Right cardiac atrium (tissue), 5 donors: ENCODE measurements at places on chromosomes 3 and 15. TPM values are rescaled to one million over a fixed set of nuclear protein-coding genes. Genes with fewer than 3 reads are reported as not detected.

The RAD51 gene
- 0.20 TPM for total RNA-seq

The A4GNT gene
- total RNA-seq, result not detected

The KLHL40 gene
- total RNA-seq, result 0.09 TPM

The ZCWPW2 gene
- 4.0 TPM for total RNA-seq

The CYP8B1 gene
- total RNA-seq, result not detected

The DUOXA2 gene
- not detected for total RNA-seq

The ZBBX gene
- not detected for total RNA-seq

The CNTN3 gene
- total RNA-seq, result 6.3 TPM

The FETUB gene
- total RNA-seq, result not detected

The SPRED1 gene
- 11.0 TPM for total RNA-seq

DNA sequence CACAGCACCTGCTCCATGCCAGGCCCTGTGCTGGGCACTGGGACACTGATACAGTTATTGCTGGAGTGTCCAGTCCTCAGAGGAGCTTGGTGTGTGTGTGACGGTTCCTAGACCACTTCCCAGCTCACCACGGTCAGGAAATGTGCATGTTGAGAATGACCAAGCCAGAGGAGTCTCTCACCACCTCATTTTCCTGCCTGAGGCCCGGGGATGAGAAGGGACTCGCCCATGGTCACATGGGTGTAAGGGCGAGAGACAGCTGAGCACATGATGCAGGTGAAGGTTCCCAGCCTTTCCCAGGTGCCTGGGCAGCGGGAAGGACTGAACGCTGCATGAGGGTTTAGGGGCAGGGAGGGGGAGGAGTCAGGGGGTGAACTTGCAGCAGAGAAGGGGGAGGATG lies 180.9 kb upstream of the TLE3 start:
- no peak for DNase-seq

DNA sequence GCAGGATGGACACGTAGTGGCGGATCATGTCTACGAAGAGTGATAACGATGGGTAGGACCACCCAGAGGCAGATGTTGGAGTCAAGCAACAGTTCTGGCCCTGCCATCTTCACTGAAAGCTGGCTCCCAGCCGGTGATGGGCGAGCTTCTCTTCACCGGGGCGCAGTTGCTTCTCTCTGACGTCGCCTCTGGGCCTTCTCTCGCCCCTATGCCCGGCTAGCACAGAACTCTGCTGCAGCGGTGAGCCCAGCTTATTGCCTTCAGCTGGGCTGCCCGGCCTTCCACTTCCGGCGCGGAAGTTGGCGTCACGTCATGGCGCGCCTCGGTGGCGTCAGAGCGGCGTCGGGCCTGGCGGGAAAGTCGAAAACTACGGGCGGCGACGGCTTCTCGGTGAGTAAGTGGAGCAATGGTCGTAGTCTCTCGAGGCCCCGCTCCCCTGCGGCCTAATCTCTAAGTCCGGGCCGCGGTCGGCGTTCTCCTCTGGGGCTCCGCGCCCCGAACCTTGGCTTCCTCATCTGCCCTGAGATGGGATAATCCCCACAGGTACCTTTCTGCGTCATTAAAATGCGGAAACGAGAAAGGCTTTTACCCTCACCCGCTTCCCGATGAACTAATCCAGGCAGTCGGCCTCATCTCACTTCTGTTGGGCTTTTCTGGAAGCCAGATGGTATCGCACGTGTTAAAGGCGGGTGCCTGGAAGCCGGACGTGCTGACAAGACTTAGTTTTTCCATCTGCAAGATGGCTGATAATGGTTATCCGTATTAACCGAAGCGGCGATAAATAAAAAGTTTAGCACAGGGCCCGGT lies at the start of gene FANCD2:
Gene FANCD2 (plus strand): TSS at position 354 of the 807 bp plus-strand sequence. CDS start 2,221 bp downstream, outside the sequence.
- DNase-seq, result peak; percentile 90

GRCh38 chr3:147354623-147355022 lies 51.7 kb downstream of the ZIC4 start:
- DNase-seq, result no peak

GRCh38 chr3:66642484-66642883 lies 141.7 kb upstream of the LRIG1 start:
- DNase-seq, result no peak

- DNase-seq, result peak; percentile 20
Measured at GRCh38 chr15:74489518-74490338, 28.8 kb upstream of the UBL7 start.

GRCh38 chr3:25291481-25291905 lies 136.6 kb upstream of the RARB start:
- no peak for DNase-seq

- DNase-seq, result no peak
Measured at GRCh38 chr3:40766396-40766795, 241.6 kb downstream of the ZNF621 start.

- no peak for DNase-seq
Measured at GRCh38 chr3:169965562-169966427, 812 bp upstream of the SEC62 start.

DNA sequence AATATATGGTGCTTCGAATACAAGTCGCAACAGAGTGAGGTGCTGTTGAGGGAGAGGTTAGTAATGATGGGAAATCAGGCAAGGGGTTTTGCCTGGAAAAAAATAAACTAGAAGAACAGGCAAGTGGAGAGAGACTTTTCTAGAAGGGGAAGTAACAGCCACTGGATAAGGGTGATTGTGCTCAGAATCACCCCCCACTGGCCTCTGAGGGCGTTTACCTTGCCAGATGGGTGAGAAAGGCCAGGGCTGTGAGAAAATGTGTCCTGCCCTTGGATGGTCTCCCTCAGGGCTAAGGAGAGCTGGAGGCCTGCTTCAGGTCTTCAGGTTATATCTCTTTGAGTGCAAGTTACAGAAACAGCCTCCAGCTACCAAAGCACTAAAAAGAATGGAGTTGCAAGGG lies 151.8 kb downstream of the MEX3B start:
- no peak for DNase-seq

GRCh38 chr15:84859651-84860050 lies 24.8 kb upstream of the SLC28A1 start:
- DNase-seq, result no peak

DNA sequence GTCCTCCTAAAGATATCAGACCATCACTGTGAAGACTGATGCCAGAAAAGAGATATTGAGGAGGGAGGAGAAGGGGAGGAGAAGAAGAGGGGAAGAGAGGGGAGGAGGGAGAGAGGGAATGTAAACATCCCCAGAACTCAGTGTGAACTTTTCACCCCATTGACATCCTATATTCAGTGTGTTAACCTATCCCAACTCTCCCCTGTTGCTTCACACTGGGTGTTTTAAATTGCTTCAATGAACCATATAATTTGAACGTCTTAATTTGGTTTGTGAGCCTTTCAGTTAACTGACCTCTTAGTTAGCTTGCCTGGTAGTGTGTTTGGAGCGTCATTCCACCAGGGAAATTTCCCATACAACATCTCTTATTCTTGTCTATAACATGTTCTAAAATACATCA lies 29.8 kb upstream of the PTPRG start:
- no peak for DNase-seq

GRCh38 chr15:74317820-74318375 lies 49.5 kb downstream of the CYP11A1 start:
- DNase-seq, result peak; percentile 92

- DNase-seq, result no peak
Measured at GRCh38 chr15:81819924-81820635, 225.7 kb downstream of the MEX3B start.

GRCh38 chr3:27826448-27826847 lies 104.3 kb upstream of the EOMES start:
- no peak for DNase-seq

DNA sequence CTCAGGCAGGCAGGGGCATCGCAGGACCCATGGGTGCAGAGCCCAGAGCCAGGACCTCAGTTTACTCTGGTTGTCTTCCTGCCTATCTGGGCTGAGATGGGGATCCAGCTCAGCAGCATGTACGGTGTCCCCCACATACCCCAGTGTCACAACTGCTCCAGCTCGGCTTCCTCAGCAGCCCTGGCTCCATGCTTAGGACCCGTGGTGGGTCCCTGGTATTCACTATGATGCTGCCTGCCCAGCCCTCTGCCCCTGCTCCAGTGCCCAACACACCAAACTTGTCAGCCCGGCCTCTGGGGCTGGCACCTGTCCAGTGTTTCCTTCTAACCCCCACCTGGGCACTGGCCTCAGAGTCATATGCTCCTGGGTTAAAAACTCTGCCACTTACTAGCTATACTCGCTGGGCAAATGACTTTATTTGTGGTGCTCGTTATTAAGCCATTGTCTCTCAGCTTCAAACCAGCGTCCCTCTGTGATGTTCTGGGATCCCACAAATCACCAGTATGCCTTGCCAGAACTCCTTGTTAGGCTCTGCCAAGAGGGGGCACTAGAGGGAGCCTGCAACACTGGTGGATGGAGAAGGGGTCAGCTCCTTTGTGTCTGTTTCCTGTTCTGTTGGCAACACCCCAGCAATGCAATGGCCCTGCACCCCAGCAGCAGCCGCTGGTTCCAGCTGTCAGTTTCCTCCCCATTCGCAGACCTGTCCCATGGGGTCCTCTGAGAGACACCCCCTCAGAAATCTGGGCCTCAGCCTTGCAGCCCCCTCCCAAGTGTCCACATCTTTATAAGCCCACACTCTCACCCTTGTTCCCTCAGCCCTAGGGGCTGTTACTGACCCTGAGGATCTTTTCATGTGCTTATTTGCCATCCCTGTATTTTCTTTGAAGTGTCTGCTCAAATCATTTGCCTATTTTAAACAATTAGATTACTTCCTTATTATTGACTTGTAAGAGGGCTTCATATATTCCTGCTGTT lies 24.1 kb upstream of the MRPS22 start:
- no peak for DNase-seq

DNA sequence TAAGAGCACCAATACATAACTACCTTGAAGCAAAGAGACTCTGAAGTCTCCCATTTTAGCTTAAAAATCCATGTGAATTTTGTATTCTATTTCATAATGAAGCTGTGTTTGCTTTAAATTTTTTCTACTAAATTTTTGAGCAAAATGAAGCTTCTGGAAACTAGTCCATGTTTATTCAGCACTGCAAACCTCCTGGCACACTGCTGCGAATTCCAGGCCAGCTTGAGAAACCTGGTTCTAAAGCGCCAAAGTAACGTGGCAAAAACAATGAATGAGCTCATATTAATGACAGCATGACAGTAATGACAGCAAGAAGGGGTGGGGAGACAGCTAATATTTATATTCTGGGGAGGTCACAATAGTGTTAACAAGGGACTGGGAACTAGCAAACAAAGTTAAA lies 25.7 kb downstream of the CEP152 start:
- DNase-seq, result peak; percentile 86

DNA sequence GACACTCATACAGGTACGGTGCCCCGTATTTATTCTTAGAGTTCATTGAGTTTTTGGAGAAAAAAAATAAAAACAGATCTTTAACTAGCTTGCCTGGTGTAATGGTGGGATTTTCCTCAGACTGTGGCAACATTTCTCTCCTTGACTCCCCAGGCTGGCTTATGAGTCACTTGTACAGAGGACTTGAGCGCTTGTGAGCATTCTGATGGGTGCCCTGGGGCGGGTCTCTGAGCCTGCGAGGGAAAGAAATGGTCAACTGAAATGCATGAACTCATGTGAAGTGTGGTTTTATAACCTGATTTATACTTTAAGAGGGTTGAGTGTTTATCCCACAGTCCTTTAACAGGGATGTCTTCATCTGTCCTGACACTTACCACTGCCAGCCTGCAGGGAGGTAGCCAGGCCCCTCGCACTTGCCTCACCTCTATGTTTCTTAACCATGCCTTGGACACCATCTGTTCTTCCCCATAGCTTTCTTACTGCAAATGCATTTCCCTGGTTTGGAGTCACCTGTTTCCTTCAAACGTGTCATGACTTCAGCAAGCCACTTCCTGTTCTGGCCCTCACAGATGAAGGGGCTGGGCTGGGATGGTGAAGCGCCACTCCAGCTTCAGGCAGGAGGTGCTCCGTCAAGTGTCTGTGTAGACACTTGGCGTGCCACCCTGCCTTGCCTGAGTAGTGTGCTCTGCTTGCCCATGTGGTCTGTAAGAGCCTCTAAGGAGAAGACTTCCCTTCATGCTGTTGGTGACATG lies 118.7 kb downstream of the PDE8A start:
- no peak for DNase-seq

DNA sequence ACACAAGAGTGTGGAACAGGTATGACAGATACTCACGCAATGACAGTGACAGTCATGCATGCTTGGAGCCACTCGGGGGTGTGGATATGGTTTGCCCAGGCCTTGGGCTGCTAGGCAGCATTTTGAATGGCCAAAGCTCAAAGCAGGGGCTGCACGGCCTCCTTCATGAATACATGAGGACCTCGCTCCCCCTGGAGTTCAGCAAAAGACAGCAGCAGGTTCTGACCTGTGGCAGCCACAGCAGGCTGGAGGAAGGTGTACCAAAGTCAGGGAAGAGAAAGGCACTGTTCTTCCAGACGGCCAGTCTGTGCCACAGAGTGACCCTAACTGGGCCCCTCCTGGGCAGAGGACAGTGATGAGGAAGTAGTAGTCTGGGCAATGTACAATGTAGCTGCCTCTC lies 88.2 kb upstream of the C2CD4B start:
- no peak for DNase-seq

GRCh38 chr15:80885016-80885579 lies 104.5 kb downstream of the MESD start:
- no peak for DNase-seq

DNA sequence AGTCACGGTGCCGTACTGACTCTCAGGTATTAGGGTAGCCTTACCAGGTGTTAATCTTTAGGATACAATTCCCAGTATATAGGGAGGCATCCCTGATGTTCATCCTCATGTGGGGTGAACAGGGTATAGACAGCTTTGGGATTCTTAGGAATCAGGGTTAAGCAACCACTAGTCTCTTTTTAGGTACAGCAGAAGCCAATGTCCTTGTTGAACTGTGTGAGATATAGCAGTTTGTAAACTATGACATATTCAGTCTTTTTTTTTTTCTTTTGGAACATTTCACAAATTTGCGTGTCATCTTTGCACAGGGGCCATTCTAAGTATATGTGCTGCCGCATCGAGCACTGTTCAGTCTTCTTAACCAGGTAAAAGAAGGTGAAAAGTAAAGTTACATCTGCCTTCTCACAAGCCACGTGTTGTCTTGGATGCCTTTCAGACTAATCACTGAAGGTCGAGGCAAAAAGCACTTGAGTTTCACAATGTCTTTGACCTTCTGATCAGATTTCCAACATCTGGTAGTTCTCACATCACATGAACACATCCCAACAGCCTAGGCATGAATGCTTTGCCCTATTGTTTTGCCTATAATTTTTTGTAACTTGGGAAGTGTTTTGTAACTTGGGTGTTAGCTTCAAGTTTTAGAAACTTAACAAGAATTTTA lies 17.2 kb downstream of the TSEN2 start:
- no peak for DNase-seq
